Right cardiac atrium (tissue), 5 donors: ENCODE measurements at places on chromosomes 13 and 19. TPM values are rescaled to one million over a fixed set of nuclear protein-coding genes. Genes with fewer than 3 reads are reported as not detected.

ITGBL1 gene
- 7.4 TPM for total RNA-seq

SLC25A42 gene
- total RNA-seq: 18.7 TPM

SIGLEC9 gene
- 5.3 TPM for total RNA-seq

EID2B gene
- 4.3 TPM for total RNA-seq

RFPL4A gene
- total RNA-seq: not detected

PSG1 gene
- total RNA-seq: not detected

PEG3 gene
- total RNA-seq: 17.0 TPM

TTYH1 gene
- total RNA-seq: 3.0 TPM

YJEFN3 gene
- 1.3 TPM for total RNA-seq

APOC1 gene
- total RNA-seq: 3.1 TPM

ICAM4 gene
- total RNA-seq: 0.74 TPM

PEAK3 gene
- 1.5 TPM for total RNA-seq

ZNF57 gene
- total RNA-seq: 2.3 TPM

EVI5L gene
- 20.5 TPM for total RNA-seq

CRB3 gene
- not detected for total RNA-seq

HSPB6 gene
- total RNA-seq: 107 TPM

VMAC gene
- total RNA-seq: 1.9 TPM

COG3 gene
- 16.2 TPM for total RNA-seq
